CD4-positive, alpha-beta T cell treated with Interleukin-4 for 1 hour (primary cell): ENCODE measurements at places on chromosomes 11 and 22.

GRCh38 chr22:19957445-19957844, 15.8 kb upstream of the TXNRD2 start:
- no peak for DNase-seq

- DNase-seq, result no peak
These were observed 37.5 kb downstream of the ZC3H12C start for GRCh38 chr11:110130642-110131238.

DNA sequence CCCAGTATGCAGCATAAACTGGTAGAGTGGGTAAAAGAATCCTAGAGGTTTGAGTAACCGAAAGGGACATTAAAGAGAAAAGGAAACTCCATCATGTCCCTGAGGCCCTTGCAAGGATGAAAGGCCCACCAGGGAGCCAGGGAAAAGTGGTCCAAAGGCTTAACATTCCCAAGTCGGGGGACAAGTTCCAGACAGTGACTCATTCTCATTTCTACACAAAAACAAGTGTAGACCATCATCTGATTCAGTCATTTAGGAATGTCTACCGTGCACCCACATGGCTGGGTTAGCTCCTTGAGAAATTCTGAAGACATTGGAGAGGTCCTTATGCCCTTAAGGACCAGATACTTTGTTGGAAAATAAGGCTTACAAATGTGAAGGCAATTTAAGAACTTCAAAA, 4.8 kb upstream of the NOX4 start:
- no peak for DNase-seq

DNA sequence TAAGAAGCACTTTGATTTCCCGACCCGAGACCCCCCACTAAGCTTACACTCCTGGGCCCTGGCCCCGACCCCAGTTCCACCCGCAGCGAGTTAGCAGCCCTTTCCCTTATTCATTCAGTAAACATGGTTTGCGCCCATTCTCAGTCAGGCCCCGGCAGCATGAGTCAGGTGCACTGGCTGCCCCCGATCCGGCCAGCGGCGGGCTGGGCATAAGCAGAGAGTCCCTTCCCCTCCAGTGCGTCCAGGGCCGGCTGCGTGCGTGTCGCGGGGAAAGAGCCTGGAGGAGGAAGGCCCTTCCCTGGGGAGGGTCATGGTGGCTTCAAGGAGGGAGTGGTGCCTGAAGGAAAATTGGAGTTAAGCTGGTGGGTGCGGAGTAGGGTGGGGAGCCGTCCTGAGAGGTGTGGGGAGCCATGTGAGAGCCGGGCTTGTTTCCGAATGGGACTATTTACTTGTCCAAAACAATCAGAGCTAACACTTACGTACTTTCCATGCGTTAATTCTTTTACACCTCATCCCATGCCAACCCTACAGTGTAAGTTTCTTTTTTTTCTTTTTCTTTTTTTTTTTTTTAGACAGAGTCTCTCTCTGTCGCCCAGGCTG, 657 bp downstream of the IGHMBP2 start:
- DNase-seq, result no peak

GRCh38 chr22:23682077-23682476, 8.7 kb upstream of the RGL4 start:
- DNase-seq, result no peak

GRCh38 chr11:105821372-105821771, 200.7 kb downstream of the MSANTD4 start:
- DNase-seq, result no peak

DNA sequence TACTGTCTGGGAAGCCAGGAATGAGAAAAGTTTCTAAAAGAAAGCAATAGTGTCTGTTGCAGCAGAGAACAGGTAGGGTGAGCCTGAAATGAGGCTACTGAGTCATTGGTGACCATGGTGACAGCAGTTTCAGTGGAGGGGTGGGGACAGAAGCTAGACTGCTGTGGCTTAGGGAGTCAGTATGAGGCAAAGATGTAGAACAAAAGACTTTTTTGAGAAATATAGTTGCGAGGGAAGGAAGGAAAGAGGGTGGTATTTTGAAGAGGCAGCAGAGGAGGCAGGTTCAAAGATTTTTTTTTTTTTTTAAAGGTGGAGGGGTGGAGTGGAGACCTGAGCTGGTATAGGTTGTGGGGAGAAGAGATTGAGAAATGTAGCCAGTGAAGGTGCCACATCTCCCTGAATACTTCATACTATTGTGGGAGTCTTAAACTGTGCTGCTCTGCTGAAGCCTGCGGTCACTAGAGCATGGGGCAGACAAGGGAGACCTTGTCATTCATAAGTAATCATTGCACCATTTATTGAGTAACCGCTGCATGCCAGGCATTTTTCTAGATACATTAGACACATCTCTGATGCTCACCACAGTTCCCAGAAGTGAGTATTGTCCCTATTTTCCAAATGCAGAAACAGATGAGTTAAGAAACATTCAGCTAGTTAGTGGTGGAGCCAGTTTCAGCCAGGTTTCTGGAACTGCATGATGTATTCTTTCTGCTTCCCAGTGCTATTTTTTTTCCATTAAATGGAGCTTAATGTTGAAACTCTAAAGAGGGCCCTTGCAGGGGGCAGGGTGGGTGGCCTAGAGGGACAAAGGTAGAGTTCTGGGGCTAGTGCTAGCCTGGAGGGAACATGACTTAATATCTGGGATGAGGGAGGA, 49.9 kb downstream of the STIM1 start:
- peak; percentile 68 for DNase-seq

DNA sequence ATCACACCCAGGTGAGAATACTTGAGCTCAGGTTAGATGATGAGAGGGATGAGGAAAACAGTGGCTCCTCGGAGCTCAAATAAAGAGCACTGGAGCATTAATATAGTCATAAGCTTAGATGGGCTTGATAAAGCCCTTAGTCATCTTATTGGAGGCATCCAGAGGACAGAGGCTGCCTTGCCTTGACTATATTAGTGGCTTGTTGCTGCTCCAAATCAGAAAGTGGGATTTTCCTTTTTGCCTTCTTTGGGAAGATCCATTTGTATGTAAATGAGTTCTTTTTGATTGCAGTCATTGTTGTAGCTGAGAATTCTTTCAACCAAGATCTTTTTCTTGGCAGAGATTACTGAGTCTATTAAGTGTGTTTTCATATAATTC, 18.9 kb downstream of the ADM start:
- no peak for DNase-seq

GRCh38 chr11:127919206-127920000, 668.0 kb downstream of the ETS1 start:
- no peak for DNase-seq

- DNase-seq, result peak; percentile 32
These were observed 15.4 kb downstream of the FAM83F start for GRCh38 chr22:40009951-40010671.

DNA sequence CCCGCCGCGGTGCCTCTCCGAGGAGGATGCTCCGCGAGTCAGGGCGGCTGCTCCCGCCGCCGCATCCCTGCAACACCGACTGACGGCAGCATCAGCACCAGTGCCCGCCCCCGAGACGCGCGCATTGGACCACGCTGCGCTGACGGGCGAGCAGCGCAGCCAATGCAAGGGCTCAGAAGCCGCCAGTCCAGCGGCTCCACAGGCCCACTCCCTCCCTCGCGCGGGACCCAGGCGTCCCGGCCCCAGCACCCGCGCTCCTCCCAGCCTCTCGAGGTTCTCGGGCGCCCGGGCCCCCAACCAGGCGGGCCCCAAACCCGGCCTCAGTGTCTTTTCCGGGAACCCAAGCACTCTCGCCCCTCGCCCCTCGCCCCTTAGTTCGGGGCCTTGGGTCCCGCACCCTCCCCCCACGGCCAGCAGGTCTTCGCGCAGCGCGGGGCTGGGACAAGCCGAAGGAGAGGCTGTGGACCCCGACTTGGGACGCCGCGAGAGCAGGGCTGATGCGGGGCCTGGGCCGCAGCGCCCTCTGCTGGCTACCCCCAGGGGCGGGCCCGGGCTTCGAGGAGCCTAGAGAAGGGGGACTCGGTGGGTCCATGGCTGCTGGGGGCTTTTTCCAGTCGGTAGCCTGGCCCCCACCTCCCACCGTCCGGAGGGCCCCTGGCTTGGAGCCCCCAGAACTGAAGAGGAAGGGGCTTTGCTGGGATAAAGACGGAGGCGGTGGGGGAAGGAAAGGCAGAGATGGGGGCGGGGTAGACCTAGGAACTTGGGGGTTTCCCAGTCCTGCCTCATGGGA, at the start of gene NRXN2:
NRXN2 (minus strand) TSS at position 81 of the 790 bp plus-strand sequence. CDS start 9,498 bp downstream, outside the sequence.
- DNase-seq, result peak; percentile 87

GRCh38 chr11:27621405-27622161, 78.7 kb downstream of the BDNF start:
- DNase-seq, result no peak

- no peak for DNase-seq
These were observed 13.4 kb upstream of the NECTIN1 start for GRCh38 chr11:119742263-119742861.

GRCh38 chr11:2781408-2782274, 81.8 kb upstream of the KCNQ1OT1 start:
- peak; percentile 2 for DNase-seq

- DNase-seq, result no peak
These were observed 391.6 kb upstream of the CCDC90B start for GRCh38 chr11:83677730-83678129.

- DNase-seq, result no peak
These were observed 51.3 kb upstream of the SESN3 start for GRCh38 chr11:95282291-95282751.

GRCh38 chr11:47572715-47573255, 6.0 kb downstream of the KBTBD4 start:
- DNase-seq, result no peak
